ENCODE measurements at places on chromosomes 3 and 15.

DNA sequence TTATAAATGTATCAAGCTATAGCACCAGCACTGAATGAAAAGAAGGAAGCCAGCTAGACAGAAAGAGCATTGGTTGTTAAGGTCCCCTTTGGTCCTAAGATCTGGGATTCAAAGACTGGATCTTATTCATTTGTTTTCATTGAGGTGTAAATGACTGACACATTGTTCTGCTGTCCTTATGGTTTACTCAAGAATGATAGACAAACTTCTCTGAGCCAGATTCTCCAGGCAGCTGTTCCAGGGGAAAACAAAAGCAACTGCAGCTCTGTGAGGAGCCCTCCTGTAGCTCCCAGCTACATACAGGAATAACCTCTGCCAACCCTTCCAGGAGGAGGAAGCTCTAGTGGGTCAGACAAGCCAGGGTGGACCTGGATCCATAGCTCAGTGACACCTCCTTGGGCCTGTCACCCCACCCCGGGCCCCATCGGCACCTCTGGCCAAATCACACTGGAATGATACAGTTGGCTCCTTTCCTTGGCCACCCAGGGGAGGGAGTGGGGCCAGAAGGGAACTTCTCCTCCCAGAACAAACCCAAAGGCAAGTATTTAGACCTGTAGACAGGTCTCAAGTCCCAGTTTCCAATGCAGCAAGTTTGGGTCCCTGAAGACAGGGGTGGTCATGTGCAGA, 57.8 kb downstream of the ZNF621 start:
- no peak for DNase-seq

GRCh38 chr15:95263751-95264150, 1032.4 kb downstream of the MCTP2 start:
- DNase-seq = no peak

GRCh38 chr3:141564241-141564640, 77.4 kb downstream of the RASA2 start:
- DNase-seq = no peak

GRCh38 chr3:31241533-31241932, 291.2 kb upstream of the STT3B start:
- DNase-seq = no peak

- peak; percentile 42 for DNase-seq
Observed at GRCh38 chr15:35751413-35752133, 205.6 kb upstream of the DPH6 start.

DNA sequence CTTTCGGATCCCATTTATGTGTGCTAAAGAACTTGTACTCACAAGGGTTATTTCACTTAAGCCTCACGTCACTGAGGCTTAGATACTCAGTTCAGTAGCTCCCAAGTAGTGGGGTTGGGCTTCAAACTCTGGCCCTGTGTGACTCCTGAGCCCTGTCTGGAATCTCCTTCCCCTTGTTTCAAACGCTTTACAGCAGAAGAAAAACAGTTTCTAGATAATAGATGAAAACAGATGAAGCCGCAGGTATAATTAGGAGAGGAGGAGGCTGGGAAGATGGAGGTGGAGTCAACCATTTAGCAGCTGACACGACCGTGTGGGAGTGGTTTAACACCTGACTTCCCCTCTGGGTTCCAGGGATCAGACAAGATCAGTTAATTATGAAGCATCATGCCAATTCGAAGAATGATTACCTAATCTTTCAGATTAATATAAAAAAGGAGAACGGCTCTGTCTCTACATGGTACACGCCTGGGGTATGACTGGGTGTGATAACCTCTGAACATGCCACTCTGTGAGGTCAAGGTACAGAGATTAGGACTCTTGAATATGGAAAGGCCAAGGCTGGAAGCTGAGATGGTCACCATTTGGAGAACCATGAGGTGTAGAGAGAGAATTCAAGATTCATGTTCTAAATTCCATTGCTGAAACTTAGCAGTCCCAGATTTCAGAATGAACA, 31.1 kb downstream of the TPM1 start:
- DNase-seq = no peak

DNA sequence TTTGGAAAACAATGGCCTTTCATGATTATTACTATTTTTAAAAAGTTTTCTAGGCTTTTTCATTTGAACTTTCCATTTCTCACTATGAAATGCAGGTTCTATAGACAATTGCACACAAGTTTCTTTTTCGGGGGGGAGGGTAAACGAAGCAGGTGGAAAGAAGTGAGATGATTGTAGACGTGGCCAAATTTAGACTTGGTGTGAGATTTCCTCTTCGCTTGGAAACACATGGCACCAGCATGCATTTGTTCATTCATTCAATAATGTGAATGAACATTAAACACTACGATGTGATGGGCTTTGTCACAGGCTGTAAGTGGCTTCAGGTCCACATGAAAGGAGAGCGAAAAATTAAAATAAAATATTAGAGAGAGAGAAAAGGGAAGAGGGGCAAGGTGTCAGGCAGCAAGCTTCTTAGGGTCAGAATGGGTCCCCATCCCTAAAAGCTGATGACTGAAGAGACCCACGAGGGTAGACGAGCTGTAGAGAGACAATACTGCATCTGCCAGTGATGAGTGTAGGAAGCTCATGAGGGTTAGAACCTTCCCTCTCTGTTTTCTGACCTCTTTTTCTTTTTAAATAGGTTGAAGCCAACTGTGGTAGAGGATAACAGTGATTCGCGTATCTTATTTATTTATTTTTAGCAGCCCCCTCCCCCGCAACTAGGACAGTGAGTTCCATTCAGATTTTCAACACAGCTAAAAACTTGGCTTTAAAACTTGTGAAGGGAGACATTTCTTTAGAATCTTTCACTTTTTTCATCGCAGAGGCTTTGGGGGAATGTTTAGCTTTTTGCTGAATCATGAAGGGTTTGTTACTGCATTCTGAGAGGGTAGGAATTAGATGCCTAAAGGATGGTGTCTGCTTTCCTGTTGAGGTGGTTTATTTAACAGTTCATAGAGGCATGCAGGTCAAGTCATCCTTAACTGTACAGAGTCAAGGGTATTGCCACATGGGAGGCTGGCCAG, 36.2 kb downstream of the GAP43 start:
- DNase-seq = no peak

DNA sequence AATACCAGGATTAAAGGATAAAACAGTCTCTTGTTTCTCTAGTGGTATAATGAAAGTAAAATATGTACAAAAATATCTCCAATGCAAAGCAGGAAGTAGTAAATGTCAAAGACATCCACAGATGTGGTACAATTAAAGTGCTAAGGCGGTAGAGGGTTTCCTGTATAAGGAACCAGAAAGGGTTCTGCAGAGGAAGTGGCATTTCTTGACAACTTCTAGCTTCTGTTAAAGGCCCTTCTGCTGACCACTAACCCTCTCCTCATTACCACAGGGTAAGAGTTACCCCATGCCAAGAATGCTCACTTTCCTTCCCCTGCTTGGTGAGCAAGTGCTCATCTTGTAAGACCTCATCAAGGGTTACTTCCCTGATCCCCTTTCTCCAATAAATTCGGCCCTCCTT, 883.6 kb upstream of the NR2F2 start:
- no peak for DNase-seq

- DNase-seq = no peak
Observed at GRCh38 chr3:5569152-5569551, 381.6 kb downstream of the EDEM1 start.

DNA sequence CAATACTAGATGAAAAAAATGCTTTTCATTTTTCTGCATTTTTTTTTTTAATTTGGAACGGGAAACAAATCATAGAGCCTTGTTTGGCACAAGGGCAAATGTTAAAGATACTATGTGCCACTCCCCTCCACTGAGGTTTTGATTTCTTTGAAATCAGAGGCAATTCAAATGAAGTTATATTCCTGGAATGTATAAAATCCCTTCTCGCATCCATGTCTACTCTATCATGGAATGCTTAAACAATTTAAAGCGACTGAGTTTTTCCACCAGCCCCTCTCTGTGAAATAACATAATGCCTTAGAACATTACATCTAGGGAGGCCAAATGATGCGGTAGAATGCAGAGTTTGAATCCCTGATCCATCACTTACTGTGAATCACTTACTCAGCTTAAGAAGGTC, 69.7 kb downstream of the FMN1 start:
- no peak for DNase-seq

DNA sequence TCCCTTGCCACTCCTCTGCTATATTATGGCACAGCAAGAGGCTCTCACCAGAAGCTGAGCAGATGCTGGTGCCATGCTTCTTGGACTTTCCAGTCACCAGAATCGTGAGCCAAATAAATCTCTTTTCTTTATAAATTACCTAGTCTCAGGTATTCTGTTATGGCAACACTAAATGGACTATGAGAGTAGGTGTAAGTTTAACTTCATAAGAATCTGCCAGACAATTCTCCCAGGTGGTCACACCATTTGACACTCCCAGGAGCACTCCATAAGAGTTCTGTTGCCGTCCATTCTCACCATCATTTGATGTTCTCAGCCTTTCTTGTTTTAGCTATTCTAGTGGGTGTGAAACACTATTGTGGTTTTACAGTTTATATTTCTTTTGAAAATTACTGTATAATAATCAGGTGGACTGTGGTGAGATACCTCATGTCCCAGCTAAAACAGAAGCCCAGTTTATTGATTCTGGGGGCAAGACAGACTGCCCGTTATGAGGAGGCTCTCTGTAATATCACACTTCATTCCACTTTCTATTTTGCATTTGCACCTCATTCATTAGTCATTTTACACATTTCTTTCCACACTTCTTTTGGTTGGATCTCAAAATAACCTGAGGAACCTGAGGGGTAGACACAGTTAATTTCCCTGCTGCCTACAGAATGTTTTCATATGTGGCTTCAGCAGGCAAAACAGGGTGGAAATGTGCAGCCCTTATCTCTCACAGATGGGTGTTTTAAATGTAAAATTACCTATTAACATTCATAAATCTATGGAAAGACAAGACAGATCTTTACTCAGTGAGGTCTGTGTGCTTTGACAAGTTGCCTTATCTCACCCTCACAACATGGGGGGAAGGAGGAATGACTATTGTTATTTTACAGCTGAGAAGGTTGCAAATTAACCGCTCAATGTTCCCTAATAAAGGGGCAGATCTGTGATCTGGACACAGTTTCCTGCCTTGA, 42.1 kb downstream of the CDCP1 start:
- DNase-seq = no peak

DNA sequence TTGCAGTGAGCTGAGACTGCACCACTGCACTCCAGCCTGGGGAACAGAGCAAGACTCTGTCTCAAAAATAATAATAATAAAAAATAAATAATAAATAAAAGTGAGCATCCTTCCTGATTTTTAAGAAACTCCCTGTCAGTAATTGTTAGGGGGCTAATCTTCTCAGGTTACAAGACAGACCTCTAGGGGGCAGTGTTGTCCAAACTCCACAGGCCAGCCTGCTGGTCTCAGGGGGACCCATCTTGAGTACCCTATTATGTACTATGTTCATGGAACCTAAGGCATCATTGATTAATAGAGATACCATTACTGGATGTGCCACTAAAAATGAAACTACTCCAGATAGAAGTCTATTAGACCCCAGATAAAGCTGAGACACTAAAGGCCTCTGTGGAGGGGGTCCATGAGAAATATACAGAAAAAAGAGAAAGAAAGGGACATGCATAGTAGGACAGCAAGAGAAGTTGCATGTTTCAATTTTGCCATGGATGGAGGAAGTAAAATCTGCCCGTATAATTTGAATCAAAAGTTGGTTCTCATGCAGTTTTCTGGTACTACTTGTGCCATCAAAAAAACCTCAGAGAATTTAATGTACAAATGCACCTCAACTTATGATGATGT, 85.5 kb upstream of the CDV3 start:
- no peak for DNase-seq

- DNase-seq = no peak
Observed at GRCh38 chr3:196643201-196643749, 3.8 kb downstream of the NRROS start.

DNA sequence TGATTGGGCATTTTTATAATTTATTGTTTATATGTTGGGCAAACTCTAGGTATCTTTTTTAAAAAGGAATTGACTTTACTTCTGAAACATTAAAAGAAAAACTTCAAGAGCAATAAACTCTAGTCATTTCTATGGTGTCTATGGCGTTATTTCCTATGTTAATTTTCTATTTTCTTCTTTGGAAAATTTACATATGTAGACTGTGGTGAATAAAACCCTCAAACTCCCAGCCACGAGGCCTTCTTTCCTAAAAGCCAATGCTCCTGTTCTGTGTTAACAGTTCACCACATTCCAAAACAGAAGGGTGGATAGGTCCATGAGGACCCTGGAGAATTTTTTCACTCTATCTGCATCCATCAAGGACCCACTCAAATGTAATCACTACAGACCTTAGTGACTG, 44.3 kb upstream of the B3GNT5 start:
- DNase-seq = no peak

DNA sequence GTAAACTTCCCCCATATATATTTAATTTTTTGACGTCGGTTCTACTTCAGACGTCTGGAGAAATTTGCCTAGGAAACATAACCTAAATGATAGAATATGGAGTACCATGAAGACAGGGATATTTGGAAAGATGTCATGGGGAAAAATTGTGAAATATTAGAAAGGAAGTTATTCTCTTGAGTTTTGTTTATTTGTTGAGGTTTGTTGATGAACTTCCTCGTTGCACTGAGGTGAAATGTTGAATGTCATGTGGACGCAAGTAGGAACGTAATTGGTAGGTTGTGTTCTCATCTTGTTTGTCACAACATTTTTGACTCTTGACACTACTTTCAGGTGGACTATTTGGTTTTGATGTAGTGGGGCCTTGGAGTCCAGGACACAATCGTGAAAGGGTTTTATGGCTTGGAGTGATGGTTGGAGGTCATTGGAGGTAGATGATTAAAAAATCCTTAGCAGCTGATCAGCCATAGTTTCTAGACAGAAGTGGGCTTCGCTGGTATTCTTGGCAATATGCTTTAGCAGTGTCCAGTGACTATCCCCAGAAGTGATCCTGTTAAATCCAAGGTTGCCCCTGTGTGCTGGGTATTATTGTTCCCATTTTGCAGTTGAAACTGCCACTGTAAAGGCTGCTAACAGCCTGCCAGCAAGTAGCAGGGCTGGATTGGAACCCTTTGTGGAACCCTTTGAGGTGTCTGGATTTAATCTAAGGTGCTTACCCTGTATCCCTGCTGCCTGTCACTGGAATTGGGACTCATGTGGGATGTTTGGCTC, 1.5 kb downstream of the ABHD5 start:
- no peak for DNase-seq

DNA sequence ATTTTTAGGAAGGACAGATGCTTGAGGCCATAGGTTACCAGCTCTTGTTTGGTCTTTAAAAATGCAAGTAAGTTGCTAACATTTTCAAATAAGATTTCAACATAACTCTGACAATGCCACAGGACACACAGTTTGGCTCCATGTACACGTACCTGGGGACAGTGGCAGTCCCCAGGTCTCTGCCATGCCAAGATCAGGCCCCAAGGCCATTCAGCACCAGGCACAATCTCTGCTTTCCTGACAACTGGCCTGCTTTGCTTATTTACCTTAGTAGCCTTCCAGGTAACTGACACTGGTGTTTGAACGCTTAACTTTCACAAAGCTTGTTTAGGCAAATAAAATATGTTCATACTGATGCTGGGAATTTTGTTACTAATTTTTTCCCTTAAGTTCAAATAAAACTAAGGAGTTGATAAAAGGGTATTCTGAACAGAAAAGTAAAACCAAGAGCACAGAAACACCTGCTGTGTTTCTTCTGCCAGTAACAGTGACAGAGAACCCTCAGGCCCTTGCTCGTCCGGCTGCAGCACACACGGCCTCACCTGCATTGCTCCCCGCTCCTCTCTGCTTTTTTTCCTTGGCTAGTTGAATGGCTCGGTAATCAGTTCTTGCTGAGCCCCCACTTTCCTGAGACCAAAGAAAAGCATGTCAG, 16.5 kb downstream of the ZXDC start:
- no peak for DNase-seq

Measured in NCI-H2081 treated with DMSO at 0.1 percent for 48 hours (cell line).